COLO829 (cell line): ENCODE measurements at places on chromosomes 2 and 18.

DNA sequence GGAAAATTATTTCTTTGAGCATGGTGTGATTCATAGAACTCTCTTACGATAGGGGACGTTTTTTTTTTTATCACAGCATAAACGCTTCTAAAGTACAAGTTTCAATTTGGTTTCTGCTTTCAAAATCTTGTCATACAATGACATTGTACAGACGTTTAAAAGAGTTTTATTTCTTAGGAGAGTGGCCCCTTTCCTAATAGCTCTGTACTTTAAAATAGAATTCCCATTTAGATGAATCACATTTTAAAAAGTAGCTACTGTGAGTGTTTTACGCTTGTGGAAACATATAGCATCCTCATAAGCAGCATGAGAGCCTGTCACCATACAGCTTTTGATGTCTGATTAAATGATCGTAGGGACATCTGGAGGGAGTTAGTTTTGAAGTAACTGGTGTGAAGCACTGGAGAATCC lies 510.9 kb downstream of the PARD3B start:
- no peak for DNase-seq

DNA sequence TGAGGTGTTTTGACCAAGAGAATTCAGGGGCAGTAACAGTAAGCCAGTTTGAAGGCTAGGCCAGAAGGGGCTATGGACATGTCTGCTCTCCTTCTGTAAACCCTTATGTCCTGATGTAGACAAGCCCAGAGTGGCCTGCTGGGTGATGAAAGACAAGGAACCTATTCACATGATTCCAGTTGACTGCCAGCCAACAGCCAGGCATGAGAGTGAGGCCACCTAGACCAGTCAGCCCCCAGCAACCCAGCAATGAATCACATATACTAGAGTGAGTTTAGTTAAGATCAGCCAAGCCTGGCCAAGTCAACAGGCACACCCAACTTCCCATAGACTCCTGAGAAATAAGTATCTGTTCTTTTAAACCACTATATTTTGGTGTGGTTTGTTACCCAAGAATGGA lies 1889.7 kb upstream of the CELF4 start:
- DNase-seq = peak; percentile 35

- DNase-seq = no peak
These were observed 56.4 kb upstream of the CCDC141 start for GRCh38 chr2:179106342-179106675.

DNA sequence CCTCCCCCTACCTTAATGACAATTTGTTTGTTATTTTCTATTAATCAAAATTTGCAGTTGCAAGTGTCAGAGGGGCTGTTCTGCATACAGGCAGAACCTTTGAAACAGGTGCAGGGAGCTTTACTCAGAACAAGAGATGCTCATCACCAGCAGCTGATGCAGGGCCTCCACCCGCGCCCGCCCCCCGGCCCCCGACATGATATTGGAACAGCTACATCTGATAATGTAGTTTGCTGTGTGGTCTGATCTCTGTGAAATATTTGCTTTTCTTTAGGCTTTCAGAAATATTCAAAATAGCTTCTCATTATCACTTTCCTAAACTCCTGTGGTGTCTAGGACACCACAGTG lies 130.0 kb downstream of the PRKCE start:
- no peak for DNase-seq

GRCh38 chr18:76356666-76357065 lies 138.4 kb downstream of the ZNF516 start:
- DNase-seq = no peak

DNA sequence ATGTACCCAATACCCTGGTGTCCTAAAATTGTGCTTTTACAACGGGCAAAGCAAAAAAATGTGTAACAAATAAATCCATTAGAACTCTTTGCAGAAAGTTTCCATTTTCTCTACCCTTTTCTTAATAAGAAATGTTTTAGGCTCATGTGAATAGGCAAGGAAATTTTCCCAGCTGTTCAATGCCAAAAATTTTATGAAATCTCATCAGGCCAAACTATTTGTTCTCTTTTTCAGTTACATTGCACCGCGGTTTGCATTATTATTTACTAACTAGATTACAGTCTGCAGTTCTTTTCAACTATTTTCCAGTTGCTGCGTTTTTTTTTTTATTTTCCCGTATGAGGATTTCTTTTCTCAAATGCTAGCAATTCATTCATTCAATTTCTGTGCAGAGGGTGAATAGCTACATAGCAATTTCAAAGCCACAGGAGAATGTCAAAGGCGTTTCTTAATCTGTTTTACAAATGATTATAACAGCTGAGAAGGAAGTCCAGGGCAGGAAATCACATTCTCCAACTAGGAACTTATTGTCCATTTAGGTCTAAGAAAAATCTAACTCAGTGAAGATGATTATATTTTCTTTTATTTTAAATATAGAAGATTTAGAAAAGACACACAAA lies 367.5 kb upstream of the MMADHC start:
- no peak for DNase-seq

- peak; percentile 56 for DNase-seq
These were observed at the start of gene TXNL4A for GRCh38 chr18:79988451-79989194. TXNL4A (minus strand) TSS chr18:79988563; CDS start chr18:79988392, 171 bp downstream.

GRCh38 chr2:19235308-19235707 lies 123.1 kb downstream of the OSR1 start:
- no peak for DNase-seq

- DNase-seq = no peak
These were observed 27.6 kb upstream of the CDC42EP3 start for GRCh38 chr2:37698931-37699481.

- DNase-seq = peak; percentile 58
These were observed 151.7 kb upstream of the ITGA4 start for GRCh38 chr2:181305301-181306123.

DNA sequence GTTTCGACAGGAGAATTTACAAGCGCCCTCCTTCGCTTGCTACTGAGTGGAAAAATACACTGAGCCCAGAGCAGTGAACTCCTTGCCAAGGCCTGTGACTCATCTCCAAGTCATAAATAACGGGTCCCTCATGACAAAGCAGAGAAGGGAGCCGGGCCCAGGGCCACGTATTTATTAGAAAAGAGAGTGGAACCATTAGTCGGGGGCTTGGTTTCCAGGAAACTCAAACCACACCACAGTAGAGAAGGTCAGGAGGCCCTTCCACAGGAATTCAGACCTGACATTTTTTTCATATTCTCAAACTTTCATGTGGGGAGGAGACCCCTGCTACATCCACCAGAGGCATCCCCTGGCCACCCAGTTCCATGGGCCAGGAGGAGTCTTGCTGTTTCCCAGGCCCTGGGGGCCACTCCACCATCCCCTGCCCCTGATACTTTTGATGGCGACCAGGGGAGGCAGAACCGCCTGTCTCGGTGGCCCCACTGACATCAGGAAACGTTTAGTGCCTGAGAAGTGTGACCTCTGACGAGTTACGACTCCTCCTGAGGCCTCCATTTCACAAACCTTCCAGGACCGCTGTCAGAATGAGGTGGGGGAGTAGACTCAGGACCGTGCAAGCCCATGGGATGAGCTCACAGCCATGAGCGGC lies 289.7 kb downstream of the DYSF start:
- peak; percentile 45 for DNase-seq

DNA sequence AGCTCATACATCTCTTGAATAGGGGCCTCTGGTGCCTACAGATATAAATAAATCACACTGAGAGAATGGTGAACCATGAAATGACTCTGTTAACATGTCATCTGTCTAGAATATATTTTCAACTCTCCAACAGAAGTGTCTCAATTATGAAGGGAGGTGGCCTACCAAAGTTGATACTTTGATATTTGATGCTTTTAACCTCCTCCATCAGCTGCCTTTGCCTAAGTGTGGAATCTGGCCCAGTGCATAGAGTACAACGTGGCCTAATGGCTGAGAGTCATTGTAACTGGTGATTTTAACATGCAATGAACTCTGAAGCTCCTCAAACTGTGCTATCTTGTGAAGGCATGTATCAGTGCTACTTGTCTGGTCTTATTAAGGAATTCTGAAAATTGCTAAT lies 93.4 kb downstream of the MYO3B start:
- no peak for DNase-seq

- peak; percentile 68 for DNase-seq
These were observed 14.3 kb upstream of the STAM2 start for GRCh38 chr2:152189622-152190495.

DNA sequence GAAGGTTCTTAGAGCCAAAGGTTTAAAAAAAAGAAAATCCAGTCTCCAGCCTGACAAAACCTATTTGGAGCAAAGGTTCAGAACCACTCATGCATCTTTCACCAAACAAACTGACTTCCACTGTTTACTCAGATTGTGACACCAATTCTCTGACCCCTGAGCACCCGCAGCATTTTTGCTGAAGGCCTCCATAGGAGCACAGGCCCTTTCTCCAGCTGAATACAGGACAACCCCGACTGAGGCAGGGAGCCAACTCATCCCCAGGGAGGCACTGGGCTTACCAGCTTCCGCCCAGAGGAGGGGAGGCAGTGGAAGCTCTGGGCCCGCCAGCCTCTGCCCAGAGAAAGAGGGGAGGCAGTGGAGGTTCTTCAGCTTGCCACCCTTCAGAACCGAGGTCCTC lies 51.0 kb upstream of the CNGA3 start:
- no peak for DNase-seq

GRCh38 chr2:215299337-215299859 lies 12.5 kb upstream of the ATIC start:
- no peak for DNase-seq

DNA sequence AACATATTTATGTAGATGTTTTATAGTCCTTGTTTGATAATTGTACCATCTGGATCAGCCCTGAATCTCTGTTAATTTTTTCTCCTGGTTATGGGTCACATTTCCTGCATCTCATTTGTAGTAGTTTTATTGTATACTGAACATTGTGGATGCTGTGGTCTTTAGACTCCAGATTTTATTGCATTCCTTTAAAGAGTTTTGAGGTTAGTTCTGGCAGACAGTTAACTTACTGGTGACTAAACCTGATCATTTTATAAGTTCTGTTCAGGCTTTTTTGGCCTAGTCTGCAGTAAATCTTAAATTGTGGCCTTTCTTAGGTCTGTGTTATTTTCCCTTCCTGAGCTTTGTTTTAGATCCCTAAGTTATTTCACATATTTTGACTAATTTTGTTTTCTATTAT lies 84.3 kb downstream of the FANCL start:
- no peak for DNase-seq

DNA sequence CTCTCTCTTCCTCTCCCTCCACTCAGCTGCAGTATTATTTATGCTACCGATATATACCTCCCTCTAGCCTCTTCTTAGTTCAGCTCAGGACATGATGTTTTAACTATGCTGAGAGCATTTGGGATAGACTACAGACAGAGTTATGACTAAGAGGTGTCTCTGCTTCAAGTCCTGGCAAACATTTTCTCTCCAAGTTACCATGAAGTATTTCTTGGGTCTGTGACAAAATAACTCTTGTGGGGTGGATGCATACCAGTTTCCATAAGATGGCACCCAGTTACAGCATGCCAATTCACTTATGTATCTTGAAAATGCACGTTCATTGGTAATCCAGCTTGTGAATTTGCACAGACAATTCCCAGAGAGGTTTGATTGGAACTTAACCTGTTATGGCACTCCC lies 737.6 kb downstream of the SLC4A3 start:
- DNase-seq = no peak

DNA sequence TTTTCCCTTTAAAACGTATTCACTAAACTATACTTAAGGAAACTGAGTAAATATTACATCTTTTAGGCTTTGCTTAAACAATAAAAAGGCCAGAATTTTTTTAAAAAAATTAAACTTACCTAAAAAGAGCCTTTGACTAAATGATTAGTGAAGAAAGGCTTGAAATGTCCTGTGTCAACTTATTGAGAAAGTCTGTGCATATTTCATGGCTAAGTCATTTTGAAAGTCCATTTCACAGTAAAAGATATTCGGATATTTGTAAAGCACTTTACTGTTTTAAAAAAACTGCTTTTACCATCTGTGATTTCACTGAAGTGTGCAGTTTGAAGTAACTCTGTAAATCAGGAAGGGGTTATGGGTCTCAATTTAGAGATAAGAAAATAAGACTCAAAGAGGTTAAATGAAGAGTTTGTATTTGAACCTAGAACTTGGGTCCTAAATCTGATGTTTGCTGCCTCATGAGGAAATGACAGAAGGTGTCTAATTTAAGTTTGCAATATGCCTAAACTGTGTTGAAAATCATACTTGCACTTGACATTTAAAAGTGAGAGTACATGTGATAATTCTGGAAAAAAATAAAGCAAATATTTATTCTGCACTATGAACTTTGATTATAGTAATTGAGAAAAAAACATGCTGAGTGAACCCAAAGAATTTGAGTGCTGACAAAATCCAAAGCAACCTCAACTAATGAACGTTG lies 50.5 kb downstream of the RAB27B start:
- DNase-seq = no peak

- no peak for DNase-seq
These were observed 45.4 kb downstream of the SOWAHC start for GRCh38 chr2:109659396-109660045.

GRCh38 chr2:233063269-233063975 lies 3.3 kb downstream of the INPP5D start:
- DNase-seq = no peak

- no peak for DNase-seq
These were observed 95.7 kb downstream of the NEDD4L start for GRCh38 chr18:58139459-58140386.

- DNase-seq = no peak
These were observed 861 bp upstream of the SEMA4C start for GRCh38 chr2:96870626-96871255.
